ENCODE measurements at places on chromosomes 11 and 22.

DNA sequence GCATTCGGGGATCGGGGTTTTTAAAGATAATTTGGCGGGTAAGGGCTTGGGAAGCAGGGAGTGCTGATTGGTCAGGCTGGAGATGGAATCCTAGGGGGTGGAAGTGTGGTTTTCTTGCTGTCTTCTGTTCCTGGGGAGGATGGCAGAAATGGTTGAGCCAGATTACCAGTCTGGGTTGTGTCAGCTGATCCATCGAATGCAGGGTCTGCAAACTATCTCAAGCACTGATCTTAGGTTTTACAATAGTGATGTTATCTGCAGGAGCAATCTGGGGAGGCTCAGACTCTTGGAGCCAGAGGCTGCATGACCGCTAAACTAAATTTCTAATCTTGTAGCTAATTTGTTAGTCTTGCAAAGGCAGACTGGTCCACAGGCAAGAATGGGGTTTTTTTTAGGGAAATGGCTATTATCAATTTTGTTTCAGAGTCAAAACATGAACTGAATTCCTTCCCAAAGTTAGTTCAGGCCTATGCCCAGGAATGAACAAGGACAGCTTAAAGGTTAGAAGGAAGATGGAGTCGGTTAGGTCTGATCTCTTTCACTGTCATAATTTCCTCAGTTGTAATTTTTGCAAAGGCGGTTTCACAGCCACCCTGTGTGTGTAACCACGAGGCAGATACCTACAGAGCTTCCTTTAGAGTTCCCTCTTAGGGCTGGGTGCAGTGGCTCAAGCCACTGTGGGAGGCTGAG is 10.2 kb downstream of the SCGB1A1 start:
- no peak for DNase-seq

GRCh38 chr11:44816761-44817160 is 90.0 kb downstream of the TSPAN18 start:
- DNase-seq, result no peak

- DNase-seq, result no peak
Observed at GRCh38 chr11:56876621-56877275, 112.0 kb upstream of the OR5AK2 start.

DNA sequence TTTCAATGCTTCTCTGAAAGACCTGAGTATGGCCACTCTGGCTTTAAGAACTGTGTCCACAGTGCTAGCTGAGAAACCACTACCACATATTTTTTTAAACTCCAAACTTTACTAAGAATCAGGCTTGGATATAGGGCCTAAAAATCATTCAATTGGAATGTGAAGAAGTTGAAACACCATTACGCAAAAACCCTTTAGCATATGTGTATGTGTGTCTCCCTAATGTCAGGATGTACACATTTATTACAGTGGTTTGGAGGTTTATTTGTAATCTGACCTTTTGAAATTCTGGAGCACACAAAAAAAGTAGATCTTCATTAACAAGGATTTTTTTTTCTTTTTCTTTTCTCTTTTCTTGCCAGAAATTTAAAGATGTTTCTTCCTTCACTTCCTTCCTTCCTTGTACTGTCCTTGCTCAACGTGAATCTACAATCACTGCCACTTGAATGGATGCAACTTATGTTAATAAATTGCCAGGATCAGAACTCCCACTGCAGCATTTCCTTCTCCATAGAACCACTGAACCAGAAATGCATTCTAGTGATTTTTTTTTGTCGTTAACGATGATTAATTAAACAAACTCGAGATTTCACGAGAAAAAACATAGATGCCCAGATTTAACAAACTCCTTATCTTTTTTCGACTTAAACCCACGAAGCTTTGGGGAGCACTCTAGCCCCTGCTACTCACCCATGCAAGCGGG is 3.1 kb upstream of the ADM start:
- DNase-seq, result no peak

DNA sequence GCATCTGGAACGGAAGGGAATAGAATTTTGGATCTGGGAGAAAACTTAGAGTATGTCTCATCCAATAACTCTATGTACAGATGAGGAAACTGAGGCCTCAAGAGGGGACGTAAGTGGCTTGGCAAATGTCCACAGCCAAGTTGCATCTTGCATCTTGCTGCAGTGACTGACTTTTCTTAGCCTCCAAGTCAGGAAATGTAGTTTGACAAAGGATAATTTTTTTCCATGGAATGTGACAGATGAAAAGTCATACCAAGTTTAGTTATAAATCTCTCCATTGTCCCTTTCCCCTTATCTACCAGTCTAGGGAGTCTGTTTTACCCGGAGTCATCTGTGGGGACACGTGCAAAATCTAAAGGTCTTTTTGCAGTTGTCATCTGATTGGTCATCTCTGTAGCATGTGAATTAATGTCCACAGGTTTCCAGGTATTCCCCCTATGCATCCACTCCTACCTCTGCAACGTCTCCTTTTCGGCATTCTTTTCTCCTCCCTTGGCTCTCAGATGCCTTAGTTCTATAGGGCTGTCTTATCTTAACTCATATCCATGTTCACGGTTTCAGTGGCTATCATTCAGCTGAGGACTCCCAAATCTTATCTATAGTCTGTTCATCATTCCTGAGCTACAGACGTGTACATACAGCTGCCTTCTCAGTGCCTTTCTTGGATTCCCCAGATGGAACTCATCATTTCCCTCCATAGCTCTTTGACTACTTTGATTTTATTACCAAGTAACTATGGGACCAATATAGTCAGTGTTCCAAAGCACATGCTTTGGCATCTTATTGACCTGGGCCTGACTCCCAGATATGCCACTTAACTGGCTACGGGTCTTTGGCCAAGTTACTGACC is 139.5 kb upstream of the TIMP3 start:
- no peak for DNase-seq

GRCh38 chr11:38503876-38504275 is 1905.8 kb upstream of the RAG2 start:
- no peak for DNase-seq

DNA sequence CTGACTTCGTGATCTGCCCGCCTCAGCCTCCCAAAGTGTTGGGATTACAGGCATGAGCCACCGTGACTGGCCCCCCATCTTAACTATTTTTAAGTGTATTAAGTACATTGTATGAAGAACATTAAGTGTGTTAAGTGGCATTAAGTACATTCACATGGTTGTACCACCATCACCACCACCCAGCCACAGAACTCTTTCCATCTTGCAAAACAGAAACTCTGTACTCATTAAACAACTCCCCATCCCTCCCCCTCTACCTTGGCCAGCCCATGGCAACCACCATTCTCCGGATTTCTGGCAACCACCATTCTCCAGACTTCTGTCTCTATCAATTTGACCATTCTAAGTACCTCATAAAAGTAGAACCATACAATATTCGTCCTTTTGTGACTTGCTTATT is 17.8 kb upstream of the PEX26 start:
- no peak for DNase-seq

- no peak for DNase-seq
Observed at GRCh38 chr22:20607157-20607907, 99.9 kb downstream of the MED15 start.

DNA sequence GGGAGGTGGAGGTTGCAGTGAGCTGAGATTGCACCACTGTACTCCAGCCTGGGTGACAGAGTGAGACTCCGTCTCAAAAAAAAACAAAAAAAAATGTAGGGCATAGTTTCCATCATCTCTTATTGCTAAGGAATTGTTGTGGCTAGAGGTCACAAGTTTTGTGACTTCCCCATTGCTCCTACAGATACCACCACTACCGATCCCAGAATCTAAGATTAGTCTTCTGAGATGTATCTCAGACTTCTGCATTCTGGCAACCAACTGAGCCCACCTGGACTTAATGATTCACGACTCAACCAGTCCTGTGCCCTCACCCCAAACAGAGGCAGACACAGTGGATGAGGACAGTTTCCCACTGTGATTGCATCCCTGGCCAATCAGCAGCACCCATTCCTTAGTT is 148.9 kb downstream of the NECTIN1 start:
- DNase-seq, result no peak

DNA sequence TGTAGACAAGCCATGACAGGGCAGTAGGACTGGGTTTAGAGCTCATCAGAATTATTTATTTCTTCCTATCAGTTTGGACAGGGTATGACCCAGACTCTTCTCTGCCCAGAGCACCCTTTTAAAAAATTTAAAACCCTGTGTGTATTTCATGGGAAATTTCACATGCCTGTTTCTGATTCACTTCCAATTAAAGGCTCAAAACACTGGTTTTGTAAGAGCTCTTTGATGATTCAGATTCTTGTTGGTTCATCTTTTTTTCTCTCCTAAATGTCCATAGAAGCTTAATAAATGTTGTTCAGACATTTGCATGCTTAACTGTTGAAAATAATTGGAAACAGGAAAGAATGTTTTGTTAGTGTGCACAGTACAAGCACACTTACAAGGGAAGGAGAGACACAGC is 13.8 kb downstream of the FLI1 start:
- no peak for DNase-seq

- no peak for DNase-seq
Observed at GRCh38 chr22:44907765-44908737, 101.8 kb downstream of the PHF21B start.

DNA sequence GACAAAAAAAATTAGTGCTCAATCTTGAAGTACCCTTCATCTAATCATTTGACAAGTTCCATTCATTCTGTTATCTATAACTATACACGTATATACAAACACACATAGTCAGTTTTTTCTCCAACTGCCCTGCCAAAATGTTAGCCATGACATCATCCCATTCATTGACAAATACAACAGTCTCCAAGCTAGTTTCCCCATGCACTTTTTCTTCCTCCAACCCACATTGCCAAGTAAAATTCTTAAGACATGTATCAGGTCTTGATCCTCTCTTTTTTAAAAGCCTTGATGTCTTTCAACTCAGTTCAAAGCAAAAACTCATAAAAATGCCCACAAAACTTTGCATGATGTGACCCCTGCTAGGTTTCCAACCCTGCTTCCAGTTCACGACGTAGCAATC is 58.1 kb downstream of the DDI1 start:
- no peak for DNase-seq

DNA sequence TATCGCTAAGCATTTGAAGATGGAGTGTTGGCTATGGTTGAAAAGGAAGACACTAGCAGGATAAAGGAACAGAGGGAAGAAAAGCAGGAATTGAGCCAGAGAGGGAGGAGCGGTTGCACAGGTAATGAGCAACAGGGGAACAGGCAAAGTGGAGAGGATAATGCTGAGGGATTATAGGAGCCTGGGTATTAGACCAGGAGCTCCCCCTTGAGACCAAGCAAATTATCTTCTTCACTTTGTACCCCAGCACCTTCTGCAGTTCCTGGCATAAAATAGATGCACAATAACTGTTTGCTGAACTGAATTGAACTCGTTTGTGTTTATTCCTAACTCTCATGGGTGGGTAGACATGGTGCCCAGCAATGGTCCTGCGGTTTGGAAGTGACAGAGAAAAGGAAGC is 54.6 kb upstream of the OR5P2 start:
- DNase-seq, result no peak

- DNase-seq, result no peak
Observed at GRCh38 chr11:72735495-72736027, 16.6 kb downstream of the ARAP1 start.

DNA sequence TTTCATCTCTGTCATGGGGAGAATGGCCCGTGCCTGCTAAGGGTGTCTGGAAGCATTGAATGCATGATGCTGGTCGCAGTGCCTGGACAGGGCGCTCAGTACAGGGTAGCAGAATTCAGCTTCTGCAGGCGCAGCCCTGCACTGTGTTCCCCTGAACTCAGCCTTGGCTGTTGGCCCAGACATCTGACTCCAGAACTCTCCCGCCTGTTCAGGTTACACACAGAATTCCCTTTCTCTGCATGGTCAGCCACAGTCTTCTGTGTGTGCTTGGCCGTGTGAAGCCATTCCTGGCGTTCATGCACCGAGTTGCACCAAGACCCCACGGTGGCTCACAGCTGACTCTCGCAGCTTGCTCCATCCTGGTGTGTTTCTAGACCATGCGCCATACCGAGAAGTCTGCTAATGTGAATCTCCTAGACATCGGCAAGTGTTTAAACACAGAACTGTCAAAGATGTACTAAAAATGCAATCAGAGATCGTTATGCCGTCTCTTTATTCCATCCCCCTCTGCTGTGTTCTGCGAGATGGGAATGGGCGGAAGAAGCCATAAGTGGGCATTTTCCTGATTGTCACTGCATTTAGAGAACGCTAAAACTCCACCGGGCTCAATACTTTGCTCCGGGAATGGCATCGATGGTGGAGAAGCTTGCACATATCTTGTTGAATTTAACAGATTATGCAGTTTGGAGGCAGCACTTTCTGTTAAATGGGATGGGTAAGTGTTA is 55.6 kb downstream of the MPPED1 start:
- no peak for DNase-seq

DNA sequence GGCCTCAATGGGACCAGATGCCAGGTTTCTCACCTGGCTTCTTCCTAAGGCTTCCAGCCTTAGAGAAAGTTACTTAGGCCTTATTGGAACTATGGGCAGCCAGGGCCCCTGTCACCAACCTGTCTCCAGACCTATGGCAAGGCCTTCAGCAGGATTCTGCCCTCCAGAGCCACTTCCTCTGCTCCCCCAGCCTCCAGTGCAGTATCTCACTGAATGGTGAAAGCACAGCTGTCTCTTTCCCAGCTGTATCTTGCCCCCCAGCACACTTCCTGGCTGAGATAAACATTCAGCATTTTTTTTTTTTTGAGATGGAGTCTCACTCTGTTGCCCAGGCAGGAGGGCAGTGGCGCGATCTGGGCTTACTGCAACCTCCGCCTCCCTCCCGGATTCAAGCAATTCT is 1.5 kb downstream of the SLC2A11 start:
- DNase-seq, result no peak

GRCh38 chr11:74453373-74453975 is 13.9 kb downstream of the KCNE3 start:
- peak; percentile 58 for DNase-seq

- DNase-seq, result no peak
Observed at GRCh38 chr11:70109006-70109405, 30.9 kb downstream of the ANO1 start.

DNA sequence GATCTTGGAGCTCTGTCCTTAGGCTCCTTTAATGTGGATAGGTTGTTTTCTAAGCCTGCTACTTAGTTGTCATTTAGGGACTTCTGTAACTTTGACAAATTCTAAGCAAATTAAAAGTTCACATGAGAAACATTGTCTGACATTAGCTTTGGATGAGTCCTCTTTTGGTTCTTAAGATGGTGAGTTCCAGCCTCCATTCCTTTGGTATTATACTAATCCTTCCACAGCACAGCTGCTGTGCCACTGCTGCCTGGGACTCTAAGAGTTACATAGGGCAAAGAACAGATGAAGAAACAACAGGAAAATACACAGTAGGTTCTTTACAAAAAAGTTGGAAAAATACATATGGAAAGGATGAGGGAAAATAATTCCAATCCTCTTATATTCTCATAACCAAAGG is 25.3 kb upstream of the PIK3C2A start:
- no peak for DNase-seq
